Activated T-cell treated with anti-CD3 and anti-CD28 coated beads for 24 hours (primary cell): ENCODE measurements at places on chromosomes 5 and 9.

DNA sequence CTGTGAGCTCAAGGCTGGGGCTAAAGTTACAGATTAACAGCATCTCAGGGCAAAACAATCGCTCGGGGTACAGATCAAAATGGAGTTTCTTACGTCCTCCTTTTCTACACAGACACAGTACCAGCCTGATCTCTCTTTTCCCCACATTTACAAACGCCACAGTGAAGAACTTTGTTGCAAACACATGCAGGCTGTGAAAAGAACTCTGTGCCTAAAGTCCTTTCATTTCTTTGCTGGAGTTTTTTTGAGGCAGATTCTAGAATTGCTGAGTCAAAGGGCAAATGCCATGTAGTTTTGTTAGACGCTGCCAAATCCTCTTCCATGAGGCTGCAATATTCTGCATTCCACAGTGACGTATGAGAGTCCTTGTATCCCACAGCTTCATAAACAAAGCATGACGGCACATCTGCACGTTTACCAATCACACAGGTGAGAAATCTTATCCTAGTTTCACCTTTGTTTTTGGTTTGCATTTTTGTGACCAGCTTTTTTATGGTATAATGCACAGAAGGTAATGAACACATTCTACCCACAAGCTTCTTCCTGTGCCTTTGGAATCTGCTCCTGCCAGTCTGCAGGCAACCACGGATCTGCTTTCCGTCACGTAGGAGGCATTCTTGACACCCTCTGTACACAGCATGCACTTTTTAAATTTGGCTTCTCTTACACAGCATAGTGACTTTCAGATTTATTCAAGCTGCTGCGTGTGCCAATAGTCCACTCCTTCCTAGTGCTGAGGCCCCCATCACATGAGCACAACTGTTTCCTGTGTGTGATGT, 44.6 kb upstream of the LPCAT1 start:
- DNase-seq = no peak

GRCh38 chr5:27969157-27969556, 930.8 kb upstream of the CDH9 start:
- no peak for DNase-seq

DNA sequence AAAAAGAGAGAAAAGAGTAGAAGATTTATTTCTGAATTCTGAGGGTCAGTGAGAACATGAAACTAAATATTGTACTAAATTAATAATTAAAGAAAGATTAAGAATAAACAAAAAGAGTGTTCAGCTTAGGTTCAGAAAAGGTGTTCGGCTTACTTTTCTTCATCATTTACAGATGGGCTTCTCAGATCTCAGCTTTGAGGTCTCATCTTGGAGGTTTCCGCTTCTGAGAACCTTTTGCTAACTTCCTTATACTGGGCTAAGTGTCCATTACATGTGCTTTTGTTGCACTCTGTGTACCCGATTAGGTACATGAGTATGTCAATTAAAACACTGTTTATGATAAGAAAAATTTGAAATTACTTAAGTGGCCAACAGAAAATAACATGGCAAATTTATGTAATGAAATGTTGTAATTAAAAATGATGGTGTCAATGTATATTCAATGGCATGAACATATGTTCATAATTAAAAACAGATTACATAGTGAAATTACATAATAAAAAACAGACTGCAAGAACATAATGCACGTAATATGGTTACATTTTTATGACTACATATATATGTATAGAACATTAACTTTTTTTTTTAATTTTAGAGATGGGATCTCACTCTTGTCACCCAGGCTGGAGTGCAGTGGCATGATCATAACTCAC, 17.3 kb upstream of the ITGA1 start:
- DNase-seq = no peak

GRCh38 chr9:113465599-113466140, 2.1 kb downstream of the RGS3 start:
- DNase-seq = no peak

DNA sequence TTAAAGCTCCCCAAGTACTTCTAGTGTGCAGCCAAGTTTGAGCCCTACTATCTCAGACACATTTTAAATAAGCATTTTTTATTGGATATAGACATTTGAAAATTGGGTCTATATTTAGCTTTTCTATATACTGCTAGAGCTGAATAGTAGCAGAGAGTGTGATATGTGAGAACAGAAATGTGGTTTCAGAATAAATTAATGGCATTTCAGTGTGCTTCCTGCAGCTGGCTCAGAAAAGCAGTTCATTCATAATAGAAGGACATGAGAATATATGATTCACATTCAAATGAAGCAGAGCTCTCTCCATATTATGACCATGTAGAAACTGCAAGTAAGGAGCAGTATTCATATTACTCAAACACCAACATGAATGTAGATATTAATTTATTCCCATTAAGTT, 464.0 kb downstream of the PTPRD start:
- DNase-seq = no peak

DNA sequence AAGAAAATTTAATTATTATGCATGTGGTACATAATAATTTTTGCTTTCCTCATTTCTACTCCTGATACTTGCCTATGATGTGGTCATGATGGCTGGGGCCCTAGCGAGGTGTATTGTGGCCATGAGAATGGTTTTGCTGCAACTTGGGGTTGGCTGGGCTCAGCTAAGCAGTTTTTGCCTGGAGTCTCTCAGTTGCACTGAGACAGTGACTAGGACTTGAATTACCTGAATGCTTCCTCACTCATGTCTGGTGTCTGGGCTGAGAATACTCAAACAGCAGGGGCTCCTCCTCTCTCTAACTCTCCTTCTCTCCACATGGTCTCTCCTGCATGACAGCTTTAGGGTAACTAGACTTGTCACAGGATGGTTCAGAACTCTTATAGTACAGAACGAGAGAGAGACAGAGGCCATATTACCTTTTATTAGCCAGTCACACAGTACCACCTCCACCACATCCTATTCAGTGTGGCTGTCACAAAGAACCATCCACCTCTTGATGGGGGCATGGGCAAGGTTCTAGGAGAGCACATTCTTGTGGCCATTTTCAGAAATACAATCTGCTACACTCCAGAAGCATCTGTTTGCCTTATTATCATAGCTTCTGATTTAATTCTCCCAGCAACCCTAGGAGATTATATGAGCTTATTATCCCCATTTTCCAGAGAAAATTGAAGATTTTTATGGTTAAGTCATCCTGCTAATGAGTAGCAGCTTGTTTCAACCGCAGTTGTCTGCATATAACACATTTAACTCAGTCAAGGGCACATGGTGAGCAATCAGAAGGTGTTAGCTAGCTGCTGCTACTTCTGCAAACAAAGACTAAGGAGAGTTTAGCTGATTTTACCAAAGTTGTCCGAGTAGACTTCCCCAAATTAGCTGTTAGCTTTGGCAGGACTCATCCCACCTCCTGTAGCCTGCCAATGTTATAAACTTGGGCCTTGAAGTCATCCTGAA, 245.1 kb downstream of the DOCK8 start:
- DNase-seq = no peak

- DNase-seq = no peak
Measured at GRCh38 chr5:176530983-176531901, 6.0 kb downstream of the RNF44 start.

DNA sequence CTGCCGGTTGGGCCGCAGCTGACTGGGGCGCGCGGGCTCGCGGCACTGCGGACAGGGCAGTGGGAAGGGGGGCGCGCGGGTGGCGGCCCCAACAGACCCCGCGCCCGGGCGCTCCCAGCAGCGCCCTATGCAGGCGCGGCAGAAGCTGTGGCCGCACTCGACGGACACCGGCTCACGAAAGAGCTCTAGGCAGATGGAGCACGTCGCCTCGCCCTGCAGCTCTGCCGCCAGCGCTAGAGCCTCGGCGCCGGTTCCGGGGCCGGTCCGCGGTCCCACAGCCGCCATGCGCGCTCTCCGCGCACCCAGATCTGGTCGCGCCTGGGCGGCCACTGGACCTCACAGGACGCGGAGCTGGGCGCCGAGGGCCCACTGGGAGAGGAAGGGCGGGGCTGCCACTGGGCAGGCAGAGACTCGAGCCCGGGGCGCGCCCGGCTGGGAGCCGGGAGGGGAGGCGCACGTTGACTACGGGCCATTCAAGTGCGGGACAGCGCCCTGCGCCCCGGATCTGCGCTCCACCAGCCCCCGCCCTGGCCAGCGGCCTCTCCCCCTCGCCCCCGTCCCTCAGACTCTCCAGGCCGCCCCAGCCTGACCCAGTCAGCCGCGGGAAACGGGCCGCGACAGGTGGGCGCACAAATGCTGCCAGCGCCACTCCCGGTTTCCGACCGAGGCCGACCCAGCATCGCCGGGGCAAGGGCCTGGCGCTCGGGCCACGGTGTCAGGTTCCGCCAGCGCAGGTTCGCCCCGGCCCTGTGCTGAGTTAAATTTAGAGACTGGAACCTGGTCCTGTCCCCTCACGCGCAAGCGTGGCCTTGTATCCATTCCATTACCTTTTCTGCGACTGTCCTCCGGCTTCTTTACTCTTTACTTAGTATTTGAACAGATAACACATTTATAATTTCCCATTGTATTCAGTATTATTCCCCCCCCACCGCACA, at the start of gene TRIM7:
TSS of gene TRIM7 (minus strand) at position 371 of the 935 bp plus-strand sequence. CDS start at position 285, 86 bp downstream.
- no peak for DNase-seq

DNA sequence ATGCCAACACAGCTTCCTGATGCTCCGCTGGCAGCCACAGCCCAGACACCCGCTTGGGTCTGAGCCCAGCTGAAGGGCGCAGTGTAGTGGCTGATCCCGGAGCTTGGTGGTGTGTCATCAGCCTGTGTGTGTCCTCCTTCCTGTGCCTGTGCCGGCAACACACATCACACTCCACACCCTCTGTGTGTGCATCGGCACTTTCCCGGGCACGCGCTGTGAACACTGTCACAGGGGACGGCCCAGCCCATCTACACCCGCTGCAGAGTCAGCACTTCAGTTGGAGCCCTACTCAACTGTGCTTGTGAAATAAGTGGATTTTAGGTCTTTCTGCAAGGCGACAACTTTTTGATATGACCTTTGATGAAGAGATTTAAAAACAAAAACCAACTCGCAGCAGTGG, 189.4 kb downstream of the IRX2 start:
- DNase-seq = no peak

DNA sequence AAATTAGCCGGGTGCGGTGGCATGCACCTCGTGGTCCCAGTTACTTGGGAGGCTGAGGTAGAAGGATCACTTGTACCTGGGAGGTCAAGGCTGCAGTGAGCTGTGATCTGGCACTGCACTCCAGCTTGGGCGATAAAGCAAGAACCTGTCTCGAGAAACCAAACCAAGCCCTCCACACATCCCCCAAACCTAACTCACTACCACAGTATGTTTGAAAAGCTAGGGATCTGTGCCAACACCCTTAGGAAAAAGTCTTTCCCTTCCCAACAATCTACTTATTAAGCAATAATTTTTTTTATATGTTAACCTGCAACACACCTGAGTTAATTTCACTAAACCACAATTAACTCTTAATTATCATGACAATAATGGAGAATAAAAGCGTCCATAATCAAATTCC, 2.2 kb downstream of the UBTD2 start:
- DNase-seq = no peak

GRCh38 chr9:74772121-74772520, 115.6 kb downstream of the TRPM6 start:
- DNase-seq = no peak
